Non-pigmented ciliary epithelial cell (primary cell): ENCODE measurements at places on chromosomes 3 and 15.

- DNase-seq, result no peak
Measured at GRCh38 chr15:82848241-82848993, 39.0 kb downstream of the WHAMM start.

DNA sequence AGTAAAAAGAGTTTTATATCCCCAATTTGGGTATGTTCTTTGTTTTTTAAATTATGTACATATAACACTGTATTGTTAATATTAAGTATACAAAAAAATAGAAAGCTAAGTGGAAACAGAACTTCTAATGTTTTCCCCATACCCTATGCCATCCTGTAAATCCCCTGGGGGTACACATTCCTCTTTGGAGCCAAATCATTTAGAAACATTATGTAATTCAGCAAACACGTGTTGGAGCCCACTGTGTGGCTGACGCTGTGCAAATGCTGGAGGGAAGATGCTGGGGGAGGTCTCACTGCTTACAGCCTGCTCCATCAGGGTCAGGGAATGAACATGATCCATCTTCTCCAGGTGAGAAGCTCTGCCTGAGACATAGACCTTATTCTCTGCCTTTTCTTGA, 52.8 kb downstream of the CRTC3 start:
- no peak for DNase-seq

- no peak for DNase-seq
Measured at GRCh38 chr15:59360896-59361295, 11.8 kb downstream of the MYO1E start.

- DNase-seq, result no peak
Measured at GRCh38 chr3:66271231-66271630, 50.4 kb downstream of the SLC25A26 start.

DNA sequence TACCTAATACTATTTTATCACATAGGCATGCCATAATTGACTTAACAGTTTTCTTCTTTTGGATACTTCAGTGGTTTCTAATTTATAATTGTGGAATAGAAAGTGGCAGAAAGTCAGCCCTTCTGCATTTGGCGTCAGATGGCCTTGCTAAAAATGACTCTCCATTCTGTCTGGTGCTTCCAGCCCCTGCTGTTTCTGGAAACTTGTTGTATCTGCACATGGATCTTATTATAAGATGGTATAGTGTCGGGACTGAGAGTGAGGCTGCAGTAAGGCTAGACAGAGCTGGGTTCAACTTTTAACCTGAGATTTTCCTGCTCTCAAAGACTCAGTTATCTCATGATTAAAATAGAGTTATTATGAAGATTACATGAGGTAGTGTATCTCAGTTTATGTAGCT, 74.8 kb upstream of the WDR72 start:
- no peak for DNase-seq

DNA sequence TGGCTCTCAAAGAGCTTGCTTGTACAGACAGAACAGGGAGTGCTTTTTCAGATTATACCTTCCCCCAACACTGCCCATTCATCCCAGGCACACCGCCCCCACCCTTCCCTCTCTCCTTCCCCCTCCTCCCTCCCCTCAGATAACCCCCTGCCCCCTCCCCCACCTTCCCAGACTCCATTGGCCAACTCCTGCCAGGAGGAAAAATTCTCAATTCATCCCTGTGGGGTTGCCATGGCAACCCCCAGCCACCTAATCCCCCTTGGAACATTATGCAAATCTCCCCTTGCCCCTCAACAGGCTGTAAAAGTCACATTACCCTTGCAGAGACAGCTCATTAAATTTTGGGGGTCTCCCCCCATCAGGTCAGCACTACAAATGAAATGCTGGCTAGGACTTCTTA, 14.3 kb downstream of the TLE3 start:
- no peak for DNase-seq

GRCh38 chr15:62940755-62941361, 101.7 kb upstream of the TPM1 start:
- peak; percentile 92 for DNase-seq
